ENCODE measurements at places on chromosomes 5 and 9.

GRCh38 chr5:80175337-80175736 is 80.5 kb downstream of the SERINC5 start:
- DNase-seq, result no peak

DNA sequence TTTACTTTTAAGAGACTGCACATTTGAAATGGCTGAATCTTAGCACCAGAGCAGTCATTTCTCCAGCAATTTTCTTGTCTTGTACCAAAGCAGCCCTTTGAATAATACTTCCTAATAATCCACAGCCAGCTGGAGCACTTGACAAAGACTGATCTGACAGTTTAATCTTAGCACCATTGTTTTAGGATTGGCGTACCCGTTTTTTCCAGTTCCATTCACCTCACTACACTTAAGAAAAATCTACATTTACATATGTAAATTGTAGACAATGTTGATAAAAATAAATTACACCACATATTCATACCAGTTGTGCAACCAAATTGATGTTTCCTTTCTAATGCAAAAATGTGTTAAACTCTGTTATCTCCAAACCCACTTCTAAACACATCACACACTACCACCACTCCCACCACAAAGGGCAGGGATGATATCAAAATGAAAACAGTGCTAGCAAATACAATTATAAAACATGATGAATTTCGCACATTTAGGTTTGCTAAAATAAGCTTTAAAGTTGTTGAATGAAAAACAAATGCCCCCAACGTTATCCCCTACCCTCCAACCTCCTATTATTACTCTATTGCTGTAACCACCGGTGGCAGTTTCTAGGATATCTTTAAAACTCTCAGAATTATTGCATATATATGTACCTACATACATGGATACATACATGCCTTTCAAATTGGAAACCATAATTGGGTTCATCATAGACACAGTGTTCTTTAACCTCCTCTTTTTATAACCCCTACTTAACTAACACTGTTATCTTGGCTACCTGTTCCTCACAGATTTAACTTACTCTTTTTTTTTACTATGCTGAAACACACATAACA is 21.5 kb downstream of the SERINC5 start:
- no peak for DNase-seq

- DNase-seq, result no peak
These were observed 84.9 kb downstream of the VAV2 start for GRCh38 chr9:133906932-133907910.

DNA sequence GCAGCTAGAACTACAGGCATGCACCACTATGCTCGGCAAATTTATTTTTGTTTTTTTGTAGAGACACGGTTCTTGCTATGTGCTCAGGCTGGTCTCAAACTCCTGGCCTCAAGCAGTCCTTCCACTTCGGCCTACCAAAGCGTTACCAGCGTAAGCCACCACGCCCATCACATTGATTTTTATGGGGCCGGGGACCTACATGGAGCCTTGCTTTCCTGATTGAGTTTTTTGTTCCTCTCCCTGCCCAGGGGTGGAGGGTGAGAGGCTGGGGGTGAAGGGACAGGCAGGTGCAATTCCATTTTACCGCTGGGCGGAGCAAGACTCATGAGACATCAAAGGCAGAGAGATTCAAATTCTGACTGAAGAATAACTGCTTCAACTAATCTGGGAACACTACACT is 1.9 kb downstream of the ALDH1B1 start:
- DNase-seq, result no peak

- DNase-seq, result no peak
These were observed 48.2 kb downstream of the CHD1 start for GRCh38 chr5:98880598-98880997.

GRCh38 chr9:6229619-6230018 is 14.0 kb downstream of the IL33 start:
- DNase-seq, result no peak

- DNase-seq, result no peak
These were observed 84.5 kb downstream of the NRG2 start for GRCh38 chr5:139958432-139959148.

Measured in GM12891 (cell line).